ENCODE measurements at places on chromosomes 11 and 22. TPM values are rescaled to one million over a fixed set of nuclear protein-coding genes. Genes with fewer than 3 reads are reported as not detected.

The OR4A5 gene
- polyA plus RNA-seq: not detected

The BDNF gene
- not detected for polyA plus RNA-seq

The C22orf31 gene
- not detected for polyA plus RNA-seq

The SMTNL1 gene
- polyA plus RNA-seq: 0.16 TPM

The XKR3 gene
- polyA plus RNA-seq: not detected

The VSIG10L2 gene
- polyA plus RNA-seq: not detected

The FADS2 gene
- polyA plus RNA-seq: 0.98 TPM

The CXCR5 gene
- polyA plus RNA-seq: 4.5 TPM

The USH1C gene
- not detected for polyA plus RNA-seq

The CEP126 gene
- polyA plus RNA-seq: 1.1 TPM

The TH gene
- polyA plus RNA-seq: not detected

The GGT1 gene
- 12.1 TPM for polyA plus RNA-seq

The MPPED2 gene
- polyA plus RNA-seq: 1.1 TPM

The RCOR2 gene
- not detected for polyA plus RNA-seq

The HORMAD2 gene
- polyA plus RNA-seq: not detected

The SYCE3 gene
- not detected for polyA plus RNA-seq

The KCNA4 gene
- polyA plus RNA-seq: not detected

The GLYAT gene
- not detected for polyA plus RNA-seq

The NEFH gene
- 1.6 TPM for polyA plus RNA-seq

The ADM2 gene
- polyA plus RNA-seq: 0.24 TPM

The MGAT3 gene
- polyA plus RNA-seq: 0.03 TPM

The MYOD1 gene
- polyA plus RNA-seq: not detected
